ENCODE measurements at places on chromosomes 6 and 20. TPM values are rescaled to one million over a fixed set of nuclear protein-coding genes. Genes with fewer than 3 reads are reported as not detected.

GRCh38 chr6:169980826-169981450, 229.5 kb downstream of the ERMARD start:
- no peak for DNase-seq

GRCh38 chr6:63517221-63517620, 55.1 kb upstream of the LOC128125822 start:
- DNase-seq, result no peak

GRCh38 chr6:11341867-11342266, 109.4 kb upstream of the NEDD9 start:
- DNase-seq, result no peak

- no peak for DNase-seq
Measured at GRCh38 chr20:59318803-59319202, 18.4 kb downstream of the EDN3 start.

Gene CYP24A1
- total RNA-seq, result 3.6 TPM

GRCh38 chr6:123541462-123541861, 95.3 kb downstream of the TRDN start:
- no peak for DNase-seq

DNA sequence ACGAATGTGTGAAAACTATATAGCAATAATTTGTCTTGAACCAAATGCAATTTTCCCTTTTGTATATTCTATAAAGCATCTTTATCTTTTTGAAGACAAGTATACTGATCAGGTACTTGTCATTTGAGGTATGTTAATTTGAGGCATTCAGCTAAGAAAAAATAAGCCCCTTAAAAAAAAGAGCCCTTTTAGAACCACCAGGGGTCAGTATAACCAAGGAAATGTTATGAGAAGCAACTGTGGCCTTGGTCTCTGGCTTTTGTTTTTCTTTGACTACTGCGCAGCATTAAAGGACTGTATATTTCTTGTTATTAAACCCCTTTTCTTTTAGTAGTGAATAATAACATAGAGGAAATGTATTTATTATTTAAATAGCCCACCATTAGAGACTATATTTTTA, 43.1 kb downstream of the CD109 start:
- no peak for DNase-seq

GRCh38 chr6:133951881-133952814, 876 bp upstream of the TBPL1 start:
- DNase-seq, result peak; percentile 55

Gene TAF11
- total RNA-seq, result 28.3 TPM

GRCh38 chr6:130020073-130020906, 1.9 kb downstream of the L3MBTL3 start:
- DNase-seq, result no peak

DNA sequence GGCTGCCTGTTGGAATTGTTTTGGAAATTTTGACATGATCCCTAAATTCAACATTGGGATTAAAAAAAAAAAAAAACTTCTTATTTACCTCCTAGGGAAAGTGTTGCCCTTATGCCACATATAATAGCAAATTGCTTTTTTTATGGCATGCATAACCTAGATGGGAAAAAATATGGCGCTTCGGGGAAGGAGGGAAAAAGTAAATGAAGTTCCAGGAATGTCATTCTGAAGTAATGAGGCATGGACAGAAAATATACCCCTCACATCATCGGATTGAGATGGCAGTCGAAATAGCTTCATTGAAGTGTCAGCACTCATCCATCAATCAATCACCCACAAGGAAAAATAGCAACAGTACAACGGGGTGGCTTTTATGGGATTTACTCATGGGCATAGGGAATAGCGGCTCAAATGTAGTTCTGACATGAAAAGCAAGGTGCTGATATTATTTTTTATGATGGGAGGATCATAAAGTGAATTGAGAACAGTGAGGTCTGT, 104.8 kb downstream of the ZNF217 start:
- DNase-seq, result no peak

DNA sequence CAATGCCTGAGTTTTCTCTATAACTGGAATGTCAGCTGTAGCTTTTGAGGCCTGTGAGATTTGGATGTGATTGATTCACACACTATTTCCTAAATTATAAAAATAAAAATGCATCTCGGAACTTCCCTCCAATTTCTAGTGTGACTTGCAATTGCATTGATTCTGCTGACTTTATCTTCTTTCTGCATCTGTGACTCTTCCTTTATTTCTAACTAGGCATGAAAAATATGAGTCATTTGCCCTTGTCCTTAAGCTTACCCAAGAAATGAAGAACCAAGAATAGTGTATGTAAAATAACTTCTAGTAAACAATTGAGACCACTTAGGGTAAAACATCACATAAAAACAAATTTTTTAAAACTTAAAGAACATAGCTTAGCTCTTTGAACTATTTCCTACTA, 12.9 kb downstream of the OR2J2 start:
- DNase-seq, result no peak

Gene C20orf141
- total RNA-seq, result not detected

Gene CAPN11
- total RNA-seq, result not detected

GRCh38 chr6:145147981-145148749, 587.2 kb downstream of the EPM2A start:
- peak; percentile 56 for DNase-seq

Gene MYMX
- not detected for total RNA-seq

Gene SIRPB1
- not detected for total RNA-seq

- no peak for DNase-seq
Measured at GRCh38 chr20:14259689-14260088, 77.7 kb downstream of the FLRT3 start.

DNA sequence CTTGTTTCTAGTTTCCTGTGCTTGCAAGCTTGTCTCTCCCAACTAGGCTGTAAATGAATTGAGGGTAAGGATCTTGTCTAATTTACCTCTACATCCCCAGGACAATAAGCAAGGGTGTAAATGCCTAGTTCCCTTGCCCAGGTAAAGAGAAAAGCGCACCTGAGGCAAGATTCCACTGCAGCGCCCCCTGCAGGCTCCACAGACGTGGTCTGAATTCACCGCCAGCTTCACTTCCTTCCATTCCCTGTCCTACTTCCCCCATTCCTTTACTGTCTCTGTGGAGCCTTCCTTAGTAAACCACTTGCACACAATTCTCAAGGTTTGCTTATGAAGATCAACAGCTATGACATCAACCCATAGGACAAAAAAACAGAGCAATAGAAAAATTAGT, 42.3 kb downstream of the ANKEF1 start:
- DNase-seq, result peak; percentile 27

DNA sequence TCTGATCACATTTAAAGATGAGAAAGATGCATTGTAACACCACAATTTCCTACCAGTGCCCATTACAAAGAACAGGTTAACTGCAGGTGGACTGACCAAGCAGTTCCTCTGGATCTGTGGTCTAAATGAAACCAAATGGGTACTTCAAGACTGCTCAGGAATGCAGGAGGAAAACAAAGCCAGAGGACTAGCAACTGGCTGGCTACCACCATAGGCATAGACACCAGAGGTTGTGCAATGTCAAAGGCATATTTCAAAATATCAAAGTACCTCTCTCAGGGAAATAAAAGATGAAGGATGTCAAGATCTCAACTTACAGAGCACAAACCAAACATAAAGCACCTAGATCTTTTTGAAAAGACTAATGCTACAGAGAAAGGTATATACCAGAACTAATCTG, 65.5 kb downstream of the GMDS start:
- no peak for DNase-seq

Gene EZR
- 282 TPM for total RNA-seq

DNA sequence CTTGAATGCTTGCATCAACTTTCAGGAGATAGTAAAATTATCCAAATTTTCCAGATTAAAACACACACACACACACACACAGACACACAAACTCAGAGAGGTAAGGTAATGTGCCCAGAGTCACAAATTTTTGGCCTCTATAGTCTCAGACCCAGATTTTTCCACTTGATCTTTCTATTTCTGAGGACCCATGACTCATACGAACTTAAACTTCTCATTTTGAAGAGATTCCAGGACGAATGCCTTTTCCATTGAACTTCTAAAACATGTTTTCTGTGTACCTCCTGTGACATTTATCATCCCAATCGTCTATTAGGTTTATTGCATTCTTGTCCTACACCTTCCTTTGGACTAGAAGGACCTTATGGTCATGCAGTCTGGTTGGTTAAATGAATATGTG, 172.9 kb upstream of the COL21A1 start:
- no peak for DNase-seq

DNA sequence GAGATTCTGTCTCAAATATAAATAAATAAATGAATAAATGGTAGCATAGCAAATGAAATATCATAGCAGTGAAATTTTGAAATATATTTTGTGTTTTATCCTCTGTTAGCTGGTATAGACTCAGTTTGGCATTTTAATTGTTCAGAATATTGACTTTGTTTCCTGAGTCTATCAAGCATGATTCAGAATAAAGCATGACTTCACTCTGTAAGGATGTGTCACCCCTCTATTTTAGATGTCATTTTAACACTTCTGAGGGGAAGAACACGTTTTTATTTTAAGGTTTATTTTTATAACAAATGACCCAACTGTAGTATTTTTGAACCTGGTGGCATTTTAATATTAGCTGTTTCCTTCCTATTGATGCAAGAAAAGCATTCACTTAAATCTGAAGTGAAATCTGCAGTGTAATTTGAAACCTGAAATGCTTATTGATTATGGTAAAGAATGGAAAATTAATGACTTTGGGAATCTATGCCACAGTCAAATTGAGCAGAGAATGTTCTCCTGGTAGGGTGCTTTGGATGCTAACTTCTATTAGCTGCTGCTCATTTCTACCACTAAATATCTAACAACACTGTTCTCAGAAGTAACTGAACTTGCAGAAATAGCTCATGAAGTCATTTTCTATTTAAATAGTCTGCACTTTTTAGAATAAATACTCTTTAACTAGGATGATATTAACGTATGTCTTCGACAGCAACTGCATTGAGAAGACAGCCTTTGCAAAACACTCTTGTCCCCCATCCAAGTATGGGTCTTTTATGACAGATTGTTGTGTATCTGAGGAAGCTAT, 114.2 kb downstream of the SOX4 start:
- DNase-seq, result no peak

- DNase-seq, result no peak
Measured at GRCh38 chr6:16336911-16337294, 98.5 kb downstream of the GMPR start.

DNA sequence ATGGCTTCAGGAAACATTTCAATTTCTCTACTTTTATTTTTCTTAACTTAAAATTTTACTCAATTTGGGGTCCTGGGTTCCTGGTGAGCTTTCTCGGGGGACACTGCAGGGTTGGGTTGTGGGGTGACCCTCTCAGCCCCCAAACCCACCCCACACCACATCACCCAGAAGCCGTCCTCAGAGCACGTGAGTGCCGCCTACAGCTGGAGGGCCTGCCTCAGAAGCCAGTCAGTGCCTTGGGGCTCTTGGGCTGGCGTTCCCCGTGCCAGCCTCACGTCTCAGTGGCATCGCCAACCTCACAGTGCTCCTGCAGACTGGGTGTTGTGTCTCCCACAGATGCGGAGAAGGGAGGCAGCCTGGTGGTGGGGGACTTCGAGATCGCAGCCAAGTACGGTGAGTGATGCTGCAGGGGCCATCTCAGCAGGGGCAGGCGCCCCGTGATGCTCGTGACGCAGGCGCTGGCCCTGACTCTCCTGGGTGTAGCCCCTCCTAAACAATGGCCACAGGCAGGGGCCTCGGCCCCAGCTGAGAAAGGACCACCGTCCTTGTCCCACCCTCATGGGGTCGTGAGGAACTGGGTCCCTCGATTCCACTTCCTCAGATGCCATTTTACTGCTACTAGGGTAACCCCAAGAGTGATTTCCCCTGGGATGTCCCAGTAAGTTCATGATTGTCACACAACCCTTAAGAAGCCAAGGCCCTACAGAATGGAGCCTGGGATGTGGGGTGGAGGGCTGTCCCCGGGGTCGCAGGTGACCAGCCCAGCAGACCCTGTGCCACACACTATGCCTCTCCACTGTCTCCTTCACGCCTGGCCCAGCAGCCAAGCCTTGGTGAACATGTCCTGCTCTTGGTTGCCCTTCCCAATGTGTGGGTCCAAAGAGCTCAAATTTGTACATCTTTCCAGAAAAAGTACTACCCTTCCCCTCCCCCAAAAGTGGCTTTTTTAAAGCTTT, 23.8 kb upstream of the PYGB start:
- no peak for DNase-seq

DNA sequence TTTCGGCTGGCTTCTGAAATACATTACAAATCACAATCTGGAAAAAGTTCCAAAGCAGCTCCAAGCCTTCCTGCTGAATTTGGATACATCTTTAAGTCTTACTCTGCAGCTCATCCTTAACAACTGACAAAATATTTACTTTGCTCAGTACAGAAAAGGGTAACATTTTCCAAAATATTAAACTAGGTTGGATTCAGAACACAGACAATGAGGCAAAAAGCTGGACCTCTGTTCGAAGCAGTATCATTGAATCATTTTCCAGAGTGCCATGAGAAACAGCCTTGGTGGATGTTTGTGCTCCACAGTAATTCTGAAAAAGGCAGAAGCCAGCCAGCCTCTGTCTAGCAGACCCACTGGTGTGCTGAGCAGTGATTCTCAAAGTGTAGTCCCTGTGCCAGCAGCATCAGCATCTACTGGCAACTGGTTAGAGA, 162.1 kb downstream of the AIG1 start:
- DNase-seq, result no peak

DNA sequence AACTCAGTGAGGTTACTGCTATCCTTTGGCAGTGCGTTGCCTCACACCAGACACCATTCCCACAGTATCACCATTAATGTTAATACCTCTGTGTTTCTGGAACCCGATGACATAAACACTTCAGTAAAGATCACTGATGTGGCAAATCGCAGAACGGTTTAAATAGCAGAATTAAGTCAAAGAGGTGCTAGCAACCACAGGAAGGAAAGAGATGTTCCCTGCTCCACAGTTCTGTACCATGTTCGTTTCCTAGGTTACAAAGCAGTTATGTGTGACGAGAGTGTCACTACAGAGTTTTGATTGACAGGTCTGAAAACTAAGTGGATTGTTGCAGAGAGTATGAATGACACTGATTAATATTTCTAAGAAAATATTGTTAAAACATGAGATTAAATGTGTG, 272.3 kb downstream of the KHDRBS2 start:
- no peak for DNase-seq

DNA sequence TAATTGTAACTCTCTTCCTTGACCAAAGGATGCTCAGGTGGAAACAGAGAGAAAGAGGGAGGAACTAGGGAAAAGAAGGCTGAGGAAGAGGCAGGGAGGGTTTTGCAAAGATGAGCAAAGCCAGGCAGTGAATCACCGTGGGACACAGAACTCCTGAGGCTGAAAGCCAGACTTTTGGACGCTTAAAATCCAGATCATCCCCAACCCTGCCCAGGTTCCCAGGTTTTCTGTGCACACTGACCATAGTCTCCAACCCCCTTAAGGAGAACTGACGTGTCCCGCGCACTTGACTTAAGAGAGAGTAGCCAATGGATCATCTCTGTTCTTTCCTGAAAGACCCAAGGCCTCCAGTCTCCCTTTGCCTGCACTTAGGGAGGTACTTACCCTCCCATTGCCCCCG, 75.3 kb downstream of the LRFN2 start:
- no peak for DNase-seq
